ENCODE measurements at places on chromosomes 5 and 9. TPM values are rescaled to one million over a fixed set of nuclear protein-coding genes. Genes with fewer than 3 reads are reported as not detected.

EIF4E1B gene
- total RNA-seq = not detected

TRIP13 gene
- total RNA-seq = 0.49 TPM

PCDHB3 gene
- not detected for total RNA-seq

SLC25A2 gene
- 0.49 TPM for total RNA-seq

FOXD4L3 gene
- total RNA-seq = not detected

FGF10 gene
- total RNA-seq = not detected

SOX30 gene
- total RNA-seq = not detected

GRCh38 chr5:75367401-75367800 is 30.4 kb downstream of the HMGCR start:
- H3K27ac ChIP-seq = no peak overlapping the region
- H3K36me3 ChIP-seq = no peaks in the 10 kb centered on the region
- DNase-seq = no peak
- no peaks in the 10 kb centered on the region for H3K4me1 ChIP-seq
- no peaks in the 10 kb centered on the region for H3K27me3 ChIP-seq
- H3K4me3 ChIP-seq = no peak overlapping the region

- H3K36me3 ChIP-seq = no peaks in the 10 kb centered on the region
- DNase-seq = peak; percentile 37
- no peaks in the 10 kb centered on the region for H3K4me1 ChIP-seq
- no peak overlapping the region for H3K27ac ChIP-seq
- no peak overlapping the region for H3K4me3 ChIP-seq
Observed at GRCh38 chr5:139251281-139251687, 42.3 kb upstream of the MATR3 start.

DNA sequence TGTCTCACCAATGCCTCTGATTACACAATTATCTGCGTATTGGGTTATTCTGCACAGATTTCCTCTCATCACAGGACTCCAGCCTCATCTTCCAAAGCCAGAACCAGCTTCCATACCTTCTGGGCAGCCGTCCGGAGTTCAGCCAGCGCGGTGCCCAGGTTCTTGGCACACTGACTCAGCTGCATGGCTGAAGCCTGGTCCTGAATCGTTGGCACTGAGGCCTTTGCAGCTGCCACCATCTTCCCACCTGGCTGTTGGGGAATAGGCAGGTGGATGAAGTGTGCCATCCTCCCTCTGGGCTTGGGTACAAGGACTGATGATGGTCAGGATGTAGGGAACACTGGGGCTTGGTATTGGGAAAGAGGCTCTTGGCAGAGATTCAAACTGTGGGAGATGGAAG is 17.9 kb downstream of the TLN1 start:
- no peak for DNase-seq
- H3K4me1 ChIP-seq = no peaks in the 10 kb centered on the region
- peaks cover 95% of the 10 kb centered on the region for H3K36me3 ChIP-seq
- H3K27ac ChIP-seq = no peak overlapping the region
- no peak overlapping the region for H3K4me3 ChIP-seq

GRCh38 chr5:126234563-126235195 is 188.5 kb upstream of the GRAMD2B start:
- DNase-seq = no peak
- no peaks in the 10 kb centered on the region for H3K27me3 ChIP-seq
- H3K27ac ChIP-seq = no peak overlapping the region
- H3K4me1 ChIP-seq = no peaks in the 10 kb centered on the region
- no peak overlapping the region for H3K4me3 ChIP-seq

GRCh38 chr5:111083323-111083722 is 8.8 kb upstream of the WDR36 start:
- no peak overlapping the region for H3K4me3 ChIP-seq
- H3K27me3 ChIP-seq = peaks cover 5% of the 10 kb centered on the region
- H3K27ac ChIP-seq = no peak overlapping the region
- no peaks in the 10 kb centered on the region for H3K4me1 ChIP-seq

DNA sequence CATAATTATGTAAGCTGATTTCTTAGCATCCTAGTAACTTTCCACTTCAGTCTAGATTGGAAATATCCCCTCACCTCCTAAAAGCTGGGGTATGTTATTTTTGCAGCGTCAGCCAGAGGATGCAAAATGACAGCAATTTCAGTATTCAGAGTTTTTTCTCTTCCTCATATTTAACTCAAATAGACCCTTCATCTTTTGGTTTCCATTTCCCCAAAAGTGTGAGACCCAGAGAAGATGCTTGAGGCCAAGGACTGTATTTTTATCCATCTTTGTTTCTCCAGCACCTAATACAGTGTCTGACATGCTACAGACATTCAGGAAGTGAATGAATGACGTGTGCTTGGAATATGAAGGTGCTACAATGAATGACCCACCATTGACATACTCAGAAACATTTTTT is 75.5 kb upstream of the RANBP3L start:
- H3K4me3 ChIP-seq = no peak overlapping the region
- no peaks in the 10 kb centered on the region for H3K27me3 ChIP-seq
- H3K36me3 ChIP-seq = no peaks in the 10 kb centered on the region
- no peak for DNase-seq
- H3K27ac ChIP-seq = no peak overlapping the region

DNA sequence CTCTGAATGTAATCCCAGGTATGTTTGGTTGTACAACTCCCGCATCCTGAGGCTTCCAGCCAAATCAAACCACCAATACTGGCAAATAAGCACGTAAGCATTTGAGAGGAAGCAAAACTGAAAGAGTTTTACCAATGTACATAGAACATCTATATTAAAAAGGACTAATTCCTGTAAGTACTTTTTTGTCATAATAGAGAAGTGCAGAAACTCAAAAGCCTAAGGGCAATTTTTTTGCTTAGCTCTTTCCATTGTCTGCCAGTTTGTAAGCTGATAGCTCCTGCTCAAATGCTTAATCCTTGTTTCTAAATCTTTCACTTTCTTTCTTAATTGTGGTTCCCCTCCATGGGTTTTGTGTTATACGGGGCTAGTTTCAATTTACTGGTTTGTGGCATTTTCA is 1151.8 kb downstream of the CDH12 start:
- no peak overlapping the region for H3K4me3 ChIP-seq
- H3K27me3 ChIP-seq = no peaks in the 10 kb centered on the region
- no peak for DNase-seq
- H3K4me1 ChIP-seq = no peaks in the 10 kb centered on the region
- H3K36me3 ChIP-seq = no peaks in the 10 kb centered on the region

DNA sequence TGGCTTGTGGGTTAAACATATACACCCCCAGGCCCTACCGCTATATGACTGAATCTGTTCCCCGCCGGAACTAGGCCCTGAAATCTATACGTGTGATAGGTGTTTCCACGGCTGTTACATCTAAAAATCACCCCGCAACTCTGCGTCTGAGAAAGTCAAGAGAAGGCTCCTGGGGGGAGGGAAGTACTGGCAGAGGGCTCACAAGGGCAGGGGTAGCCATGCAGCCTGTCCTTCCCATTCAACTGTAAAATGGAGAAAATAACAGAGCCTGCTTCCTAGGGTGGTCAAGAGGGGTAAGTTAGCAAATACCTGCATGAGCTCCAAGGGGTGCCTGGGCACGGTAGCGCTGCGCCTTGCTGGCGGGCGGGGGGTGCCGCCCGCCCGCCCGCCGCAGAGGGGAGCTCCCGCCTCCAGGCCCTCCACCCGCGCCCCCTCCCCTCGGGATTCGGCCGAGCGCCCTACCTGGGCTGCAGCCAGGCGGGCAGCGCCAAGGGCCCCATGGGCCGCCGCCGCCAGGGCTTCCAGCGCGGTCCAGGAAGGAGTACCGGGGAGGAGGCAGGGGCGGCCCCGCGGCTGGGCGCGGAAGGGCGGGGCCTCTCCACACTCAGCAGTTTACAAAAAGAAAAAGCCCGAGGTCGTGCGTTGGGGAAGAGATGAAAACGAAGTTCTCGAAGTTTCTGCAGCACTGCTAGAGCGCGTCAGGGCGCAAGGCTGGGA is at the start of gene HACD4:
HACD4 (minus strand) TSS at position 550 of the 717 bp plus-strand sequence; CDS start at position 500, 50 bp downstream.
- no peaks in the 10 kb centered on the region for H3K27me3 ChIP-seq
- H3K36me3 ChIP-seq = peaks cover 4% of the 10 kb centered on the region
- H3K27ac ChIP-seq = peak within 1 kb of the TSS; percentile 78

DNA sequence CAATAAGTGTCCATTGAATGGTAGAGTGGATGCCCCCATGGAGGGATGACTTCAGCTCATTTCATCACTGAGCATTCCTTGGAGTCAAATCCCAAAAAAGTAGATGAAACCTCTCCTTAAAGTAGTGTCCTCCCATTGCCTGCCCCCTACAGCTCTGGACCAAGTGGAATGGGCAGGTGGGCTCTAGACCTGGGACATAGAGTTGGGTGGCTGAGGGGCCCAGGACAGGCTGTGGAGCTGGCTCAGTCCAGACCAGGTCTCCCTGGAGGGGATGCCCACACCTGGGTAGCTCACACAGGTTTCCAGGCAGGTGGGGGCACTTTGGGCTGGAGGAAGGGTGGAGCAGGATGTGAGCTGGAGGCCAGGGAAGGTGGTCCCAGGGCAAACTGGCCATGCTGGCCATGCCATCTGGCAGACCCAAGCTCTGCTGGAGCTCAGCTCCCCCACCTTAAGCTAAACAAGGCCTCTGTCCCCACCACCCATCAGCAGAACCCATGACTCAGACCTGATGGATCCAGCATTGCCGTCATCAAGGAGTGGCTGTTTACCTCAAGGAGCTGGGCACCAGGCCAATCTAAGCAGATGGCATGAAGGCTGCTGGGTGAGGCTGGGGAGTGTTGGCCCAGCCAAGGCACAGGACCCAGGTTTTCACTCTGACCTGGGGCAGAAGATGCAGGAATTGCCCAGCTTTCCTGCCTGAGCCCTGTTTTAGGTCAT is 6.2 kb upstream of the SPINK4 start:
- no peaks in the 10 kb centered on the region for H3K36me3 ChIP-seq
- no peak overlapping the region for H3K4me3 ChIP-seq
- DNase-seq = no peak
- H3K27me3 ChIP-seq = no peaks in the 10 kb centered on the region
- H3K27ac ChIP-seq = no peak overlapping the region

DNA sequence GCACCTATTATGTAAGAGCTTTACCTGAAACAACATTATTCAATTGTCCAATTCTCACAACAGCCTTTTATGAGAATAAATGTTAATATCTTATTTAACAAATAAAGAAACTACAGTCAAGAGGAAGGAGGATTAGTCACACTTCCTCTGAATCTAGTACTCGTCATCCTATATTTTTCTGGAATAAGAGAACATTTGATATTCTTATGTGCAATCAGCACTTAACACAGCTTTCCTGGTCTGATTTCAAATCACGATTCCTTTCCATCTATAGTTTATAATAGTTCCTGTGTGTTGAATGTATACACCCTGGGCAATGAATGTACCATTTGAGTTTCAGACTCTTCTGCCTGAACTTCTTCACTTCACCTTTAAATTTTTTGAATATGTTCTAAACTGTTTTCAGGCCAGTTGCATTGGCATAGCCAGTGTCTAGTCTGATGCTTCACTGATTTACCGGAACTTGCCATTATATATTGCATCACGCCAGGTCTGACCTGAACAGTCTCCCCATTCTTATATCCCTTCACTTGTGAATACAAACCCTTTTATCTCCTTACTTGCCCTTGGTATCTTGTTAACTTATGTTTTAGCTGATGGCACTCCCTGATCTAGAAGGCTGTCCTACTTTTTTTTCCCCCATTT is 698.3 kb downstream of the MAT2B start:
- no peak overlapping the region for H3K4me3 ChIP-seq
- no peaks in the 10 kb centered on the region for H3K27me3 ChIP-seq
- no peaks in the 10 kb centered on the region for H3K4me1 ChIP-seq
- H3K27ac ChIP-seq = no peak overlapping the region

DNA sequence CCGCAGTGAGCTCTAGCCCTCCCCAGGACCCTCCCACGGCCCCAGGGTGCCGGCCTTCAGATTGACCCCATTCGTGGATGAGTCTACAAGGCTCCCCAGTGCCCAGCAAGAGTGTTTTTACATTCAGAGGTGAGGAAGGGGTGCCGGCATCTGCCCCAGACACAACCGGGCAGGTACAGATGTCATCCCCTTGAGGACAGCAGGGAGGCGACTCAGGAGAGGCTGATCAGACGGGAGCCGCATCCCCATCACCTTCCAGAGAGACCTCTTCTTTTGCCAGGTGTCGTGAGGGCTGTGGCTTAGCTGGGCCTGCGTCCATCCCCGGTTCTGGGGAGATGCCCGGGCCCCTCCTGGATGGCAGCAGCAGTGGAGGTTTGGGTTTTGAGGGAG is 4.3 kb upstream of the LRRC14B start:
- H3K27ac ChIP-seq = no peak overlapping the region
- no peaks in the 10 kb centered on the region for H3K27me3 ChIP-seq
- peaks cover 6% of the 10 kb centered on the region for H3K4me1 ChIP-seq
- no peak for DNase-seq
- H3K4me3 ChIP-seq = no peak overlapping the region

Data from naive thymus-derived CD4-positive, alpha-beta T cell (primary cell).